ENCODE measurements at places on chromosomes 1 and 21.
A peak's percentile ranks its signal among the peaks of the same experiment; 100 is the strongest.

GRCh38 chr1:30952098-30952497, 43.5 kb upstream of the SDC3 start:
- peak; percentile 52 for DNase-seq

GRCh38 chr1:35561972-35562680, 4.5 kb downstream of the NCDN start:
- no peak for DNase-seq

GRCh38 chr1:83961571-83962295, 37.2 kb downstream of the TTLL7 start:
- peak; percentile 73 for DNase-seq

DNA sequence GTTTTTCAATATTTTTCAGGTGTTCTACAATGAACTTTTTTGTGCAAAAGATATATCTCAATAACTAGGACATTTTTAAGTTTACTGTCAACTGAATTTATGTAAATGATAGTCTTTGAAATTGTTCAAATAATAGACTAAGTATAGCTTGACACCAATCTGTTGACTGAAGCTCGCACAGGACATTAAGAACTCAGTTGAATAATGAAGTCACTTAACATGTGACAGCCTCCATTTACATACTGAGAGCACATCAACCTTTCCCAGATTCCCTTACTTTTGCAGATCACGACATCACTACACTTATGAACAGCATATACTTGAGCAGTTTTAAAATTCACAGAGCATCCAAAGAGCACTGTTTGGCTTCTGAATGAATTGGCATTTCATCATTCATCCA, 268.2 kb downstream of the LRRC7 start:
- peak; percentile 19 for DNase-seq

- no peak for DNase-seq
Observed at GRCh38 chr1:203559523-203559922, 65.6 kb downstream of the OPTC start.

GRCh38 chr1:221708076-221708571, 33.8 kb downstream of the DUSP10 start:
- DNase-seq: peak; percentile 67

- DNase-seq: no peak
Observed at GRCh38 chr1:3242408-3243260, 173.6 kb downstream of the PRDM16 start.

- no peak for DNase-seq
Observed at GRCh38 chr1:175823406-175823805, 80.0 kb upstream of the TNR start.

GRCh38 chr21:38984568-38984967, 178.8 kb downstream of the ETS2 start:
- DNase-seq: no peak

GRCh38 chr1:157403608-157404007, 148.7 kb downstream of the FCRL5 start:
- DNase-seq: no peak

GRCh38 chr1:168980656-168981055, 125.8 kb upstream of the ATP1B1 start:
- no peak for DNase-seq

DNA sequence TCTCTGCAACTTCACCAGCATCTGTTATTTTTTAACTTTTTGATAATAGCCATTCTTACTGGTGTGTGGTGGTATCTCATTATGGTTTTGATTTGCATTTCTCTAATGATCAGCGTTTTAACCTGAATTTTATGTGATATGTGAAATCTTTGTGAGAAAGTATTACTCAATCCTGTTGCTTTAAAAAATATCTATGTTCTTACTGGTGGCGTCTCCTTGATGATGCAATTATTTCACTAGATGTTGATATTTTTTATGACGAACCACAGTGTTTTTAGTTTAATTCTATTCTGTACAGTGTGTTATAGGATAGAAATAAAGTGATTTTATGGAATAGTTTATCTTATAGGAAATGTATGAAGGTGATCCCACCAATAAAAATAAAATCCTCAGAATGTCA, 54.7 kb upstream of the GPR88 start:
- DNase-seq: no peak

GRCh38 chr1:224377676-224378006, 21.0 kb downstream of the CNIH4 start:
- DNase-seq: no peak

DNA sequence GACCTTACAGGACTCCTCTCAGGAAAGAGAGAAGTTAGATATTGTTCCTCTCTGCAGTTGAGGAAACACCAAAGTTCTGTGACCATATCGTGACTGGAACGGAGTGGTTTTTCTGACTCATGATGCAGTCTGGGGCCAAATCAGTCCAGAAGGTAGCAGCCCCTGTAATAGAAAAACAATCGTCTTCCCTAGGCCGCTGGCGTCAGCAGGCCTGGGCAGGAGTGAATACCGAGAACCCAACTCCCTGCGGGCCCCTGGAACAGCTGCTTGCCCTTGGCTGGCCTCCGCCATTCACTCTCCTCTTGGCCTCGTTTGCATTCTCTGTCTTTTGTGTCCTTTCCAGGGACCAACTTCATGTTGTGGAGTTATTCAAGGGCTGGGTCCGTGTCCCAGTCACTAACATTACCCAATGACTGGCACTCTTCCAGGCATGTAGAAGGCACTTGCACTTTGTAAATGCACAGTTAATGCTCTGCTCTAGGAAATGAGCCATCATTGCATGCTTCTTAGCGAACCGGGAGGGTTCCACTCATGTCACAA, 10.9 kb upstream of the CD101 start:
- DNase-seq: peak; percentile 26

GRCh38 chr1:84703431-84703830, 13.2 kb upstream of the SSX2IP start:
- no peak for DNase-seq

GRCh38 chr1:223765719-223766340, 53.5 kb downstream of the CAPN2 start:
- DNase-seq: no peak

DNA sequence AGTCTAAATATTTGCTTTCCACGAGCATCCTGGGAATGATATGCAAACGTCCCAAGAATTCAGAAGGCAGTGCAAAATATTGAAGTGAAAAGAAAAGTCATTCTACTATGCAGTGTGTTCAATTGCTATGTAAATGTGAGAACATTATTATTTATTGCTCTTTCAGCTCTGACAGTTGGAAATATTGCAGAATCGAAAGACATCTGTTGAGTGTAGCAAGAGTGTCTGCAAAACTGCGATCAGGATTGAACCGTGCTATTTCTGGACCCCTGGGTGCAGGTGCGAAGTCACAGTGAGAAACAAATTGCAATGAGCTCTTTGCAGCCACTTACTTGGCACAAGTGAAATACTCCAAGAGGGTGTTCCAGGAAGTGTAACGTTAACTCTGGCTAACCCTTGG, 566.4 kb downstream of the AJAP1 start:
- no peak for DNase-seq

DNA sequence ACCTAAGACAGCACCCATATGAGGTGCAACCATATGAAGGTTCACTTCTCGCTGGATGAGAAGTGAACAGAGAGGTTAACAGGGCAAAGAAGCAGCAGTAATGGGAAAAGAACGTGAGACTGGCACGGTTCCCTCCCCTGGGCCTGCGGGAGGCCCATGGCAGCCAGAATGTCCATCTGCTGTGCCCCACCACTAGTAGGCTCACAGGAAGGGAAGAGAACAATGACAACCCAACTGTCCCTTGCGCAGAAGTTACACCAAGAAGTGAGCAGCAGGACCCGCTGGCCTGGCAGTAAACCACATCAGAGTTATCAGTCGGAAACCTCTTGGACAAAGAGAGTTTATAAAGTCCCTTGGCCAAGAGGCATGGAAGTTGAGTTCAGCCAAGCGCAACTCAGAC, 11.3 kb downstream of the HIVEP3 start:
- DNase-seq: no peak

DNA sequence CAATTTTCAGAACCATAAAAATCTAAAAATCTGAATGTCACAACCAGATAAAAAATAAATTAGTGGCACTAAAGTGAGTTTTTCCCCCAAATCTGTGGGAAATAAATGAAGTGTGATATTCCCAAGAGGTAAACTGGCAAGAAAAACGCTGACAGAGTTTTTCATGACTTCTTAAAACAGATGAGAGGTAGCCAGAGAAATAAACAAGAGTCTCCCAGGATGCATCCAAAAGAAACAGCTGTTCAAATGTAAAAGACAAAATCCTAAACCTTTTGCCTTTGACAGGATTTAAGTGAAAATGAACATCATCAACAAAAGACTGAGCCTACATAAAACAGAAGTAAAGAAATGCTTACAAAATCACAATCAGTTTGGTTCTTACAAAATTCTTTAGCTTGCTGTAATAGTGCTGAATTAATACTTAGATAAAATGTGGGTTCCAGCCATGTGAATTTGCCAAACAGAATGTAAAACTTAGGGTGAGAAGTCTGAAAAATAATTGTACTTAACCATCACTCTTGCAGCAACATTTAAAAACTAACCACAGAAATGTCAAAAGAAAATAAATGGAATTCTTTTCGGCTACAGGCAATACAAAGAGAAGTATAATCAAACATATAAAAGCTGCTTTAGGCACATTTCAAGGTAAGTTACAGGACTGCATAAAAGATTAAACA, 133.6 kb downstream of the EIF4G3 start:
- no peak for DNase-seq

DNA sequence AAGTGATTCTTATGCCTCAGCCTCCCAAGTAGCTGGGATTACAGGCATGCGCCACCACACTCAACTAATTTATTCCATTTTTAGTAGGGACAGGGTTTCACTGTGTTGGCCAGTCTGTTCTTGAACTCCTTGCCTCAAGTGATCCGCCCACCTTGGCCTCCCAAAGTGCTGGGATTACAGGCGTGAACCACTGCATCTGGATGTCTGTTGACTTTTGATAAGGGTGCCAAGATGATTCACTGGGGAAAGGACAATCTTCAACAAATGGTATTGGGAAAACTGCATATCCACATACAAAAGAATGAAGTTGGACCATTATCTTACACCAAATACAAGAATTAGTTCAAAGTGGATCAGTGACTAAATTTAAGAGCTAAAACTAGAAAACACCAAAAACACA, 19.8 kb downstream of the RO60 start:
- no peak for DNase-seq

DNA sequence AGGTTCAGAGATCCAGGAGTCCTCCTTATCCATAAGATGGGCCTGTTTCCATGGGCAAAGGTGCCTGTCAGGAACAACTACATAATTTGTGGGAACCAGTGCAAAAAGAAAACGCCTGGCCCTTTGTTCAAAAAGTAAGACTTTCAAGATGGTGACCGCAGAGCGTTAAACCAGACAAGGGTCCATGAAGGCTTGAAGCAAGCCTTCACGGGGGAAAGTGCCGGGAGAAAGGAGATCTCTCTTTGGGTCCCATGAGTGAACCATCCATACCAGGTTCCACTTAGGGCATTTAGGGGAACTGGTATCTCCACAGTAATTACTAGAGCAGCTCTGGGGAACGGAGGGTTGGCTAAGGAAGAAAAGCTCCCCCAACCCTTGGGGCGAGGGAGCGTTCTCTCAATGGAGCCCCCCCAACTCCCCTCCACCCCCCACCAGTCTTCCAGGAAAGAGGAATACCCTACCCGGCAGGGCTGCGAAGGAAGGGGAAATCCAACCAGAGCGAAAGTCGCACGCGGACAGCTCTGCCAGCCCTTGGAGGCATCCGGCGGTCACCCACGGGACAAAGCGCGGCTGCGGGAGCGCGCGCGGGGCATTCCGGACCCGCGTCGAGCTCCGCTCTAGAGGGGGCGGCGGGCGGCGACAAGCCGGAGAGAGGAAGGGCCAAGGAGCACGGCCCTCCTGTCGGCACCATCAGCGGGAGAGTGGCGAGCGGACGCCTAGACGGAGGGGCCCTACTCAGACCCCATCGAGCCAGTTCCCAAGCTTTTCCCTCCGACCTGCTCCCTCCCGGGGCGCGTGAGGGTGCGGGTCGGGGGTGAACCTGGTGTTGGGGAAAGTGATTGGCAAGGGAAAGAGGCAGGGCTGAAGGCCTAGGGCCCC, 687 bp upstream of the RASSF5 start:
- DNase-seq: no peak

- DNase-seq: no peak
Observed at GRCh38 chr1:212013672-212014071, 21.7 kb downstream of the INTS7 start.

GRCh38 chr1:118275472-118276115, 90.6 kb upstream of the SPAG17 start:
- DNase-seq: no peak

GRCh38 chr1:161192476-161193465, 6.1 kb downstream of the ADAMTS4 start:
- DNase-seq: peak; percentile 71

DNA sequence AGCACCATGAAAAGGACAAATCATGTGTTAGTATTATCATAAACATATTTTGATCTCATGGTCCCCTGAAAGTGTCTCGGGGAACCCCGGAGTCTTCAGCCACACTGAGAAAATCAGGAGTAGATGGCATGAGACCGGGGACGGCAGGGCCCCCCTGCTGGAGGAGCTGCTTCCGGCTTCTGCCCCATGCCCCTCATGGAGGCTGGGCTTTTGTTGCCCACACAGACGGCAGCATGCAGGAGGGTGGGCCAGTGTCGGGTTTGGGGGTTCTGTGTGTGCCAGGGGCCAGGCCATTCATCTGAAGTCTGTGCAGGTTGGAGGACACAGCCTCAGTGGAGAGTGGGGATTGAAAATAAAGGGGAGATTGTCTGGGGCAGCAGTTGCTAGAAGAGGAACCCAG, 75.1 kb upstream of the CD34 start:
- no peak for DNase-seq

DNA sequence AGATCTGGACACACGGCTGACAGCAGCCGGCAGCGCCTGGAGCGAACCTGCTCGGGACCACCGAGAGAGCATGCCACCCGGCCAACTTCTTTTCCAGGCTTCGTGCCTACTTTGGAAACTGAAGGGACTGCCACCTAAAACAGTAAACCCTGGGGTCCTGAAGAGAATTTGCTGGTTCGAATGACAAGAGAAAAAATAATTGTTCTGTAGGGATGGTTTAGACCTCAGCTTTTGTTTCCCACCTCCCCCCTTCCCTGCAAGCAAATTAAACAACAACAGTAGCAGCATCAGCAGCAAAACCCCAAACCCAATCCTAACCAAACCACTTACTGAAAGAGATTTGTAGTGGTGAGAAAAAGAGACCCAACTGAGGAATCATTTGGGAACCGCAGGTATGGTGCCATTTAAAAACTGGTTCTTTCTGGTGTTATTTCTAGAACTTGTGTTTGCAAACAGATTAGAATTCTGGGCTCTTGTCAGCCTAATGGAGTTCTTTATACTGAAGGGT, 105.6 kb downstream of the LEPR start:
- no peak for DNase-seq

DNA sequence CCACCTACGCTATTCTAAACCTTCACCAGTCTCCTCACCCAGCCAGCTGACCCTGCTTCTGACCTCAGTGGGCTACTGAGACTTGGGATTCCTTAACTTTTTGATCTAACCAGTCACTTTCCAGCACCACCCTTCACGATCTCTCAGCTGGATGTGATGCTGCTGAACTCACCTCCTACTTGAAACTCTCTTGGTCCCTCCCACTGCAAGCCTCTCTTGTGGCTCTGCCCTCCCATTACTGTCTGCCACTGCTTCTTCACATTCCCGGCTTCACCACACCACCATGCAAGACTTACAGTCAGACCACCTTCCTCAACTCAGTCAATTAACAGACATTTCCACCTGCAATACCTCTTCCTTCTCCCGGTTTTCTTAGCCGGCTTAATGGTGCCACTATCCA, 6.3 kb downstream of the TAF5L start:
- no peak for DNase-seq

Data from putamen (tissue), 1 donor.